ENCODE measurements at places on chromosomes 1 and 21. TPM values are rescaled to one million over a fixed set of nuclear protein-coding genes. Genes with fewer than 3 reads are reported as not detected.

MTARC2 gene
- total RNA-seq = 7.0 TPM

TFF1 gene
- not detected for total RNA-seq

PRDM16 gene
- 5.0 TPM for total RNA-seq

BMP8B gene
- 1.5 TPM for total RNA-seq

ARHGEF10L gene
- total RNA-seq = 33.8 TPM

ARMH1 gene
- 5.2 TPM for total RNA-seq

KAZN gene
- total RNA-seq = 22.6 TPM

HES5 gene
- total RNA-seq = 62.8 TPM

OXCT2 gene
- total RNA-seq = 1.00 TPM

TP73 gene
- total RNA-seq = 0.36 TPM

- DNase-seq = peak; percentile 27
Measured at GRCh38 chr1:5975133-5975880, 16.9 kb downstream of the NPHP4 start.

- DNase-seq = no peak
Measured at GRCh38 chr1:29508458-29509107, 272.3 kb downstream of the PTPRU start.

DNA sequence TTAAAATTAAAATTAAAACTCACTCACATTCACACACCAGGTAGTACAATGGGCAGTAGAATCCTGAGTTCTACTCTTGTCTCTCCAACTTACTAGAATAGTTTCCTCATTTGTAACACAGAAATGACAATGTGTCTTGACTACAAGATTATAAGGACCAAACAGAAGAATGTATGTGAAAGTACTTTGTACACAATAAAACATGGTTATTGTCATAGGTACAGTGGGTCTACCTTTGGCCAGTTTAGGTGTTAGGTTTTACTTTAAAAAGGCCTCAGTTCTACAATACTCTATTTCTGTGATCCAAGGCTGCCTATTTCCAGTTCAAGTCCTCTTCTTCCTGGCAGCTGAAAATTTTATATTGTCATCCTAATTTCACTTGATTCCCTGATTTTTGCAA, 50.2 kb downstream of the LUZP1 start:
- no peak for DNase-seq

DNA sequence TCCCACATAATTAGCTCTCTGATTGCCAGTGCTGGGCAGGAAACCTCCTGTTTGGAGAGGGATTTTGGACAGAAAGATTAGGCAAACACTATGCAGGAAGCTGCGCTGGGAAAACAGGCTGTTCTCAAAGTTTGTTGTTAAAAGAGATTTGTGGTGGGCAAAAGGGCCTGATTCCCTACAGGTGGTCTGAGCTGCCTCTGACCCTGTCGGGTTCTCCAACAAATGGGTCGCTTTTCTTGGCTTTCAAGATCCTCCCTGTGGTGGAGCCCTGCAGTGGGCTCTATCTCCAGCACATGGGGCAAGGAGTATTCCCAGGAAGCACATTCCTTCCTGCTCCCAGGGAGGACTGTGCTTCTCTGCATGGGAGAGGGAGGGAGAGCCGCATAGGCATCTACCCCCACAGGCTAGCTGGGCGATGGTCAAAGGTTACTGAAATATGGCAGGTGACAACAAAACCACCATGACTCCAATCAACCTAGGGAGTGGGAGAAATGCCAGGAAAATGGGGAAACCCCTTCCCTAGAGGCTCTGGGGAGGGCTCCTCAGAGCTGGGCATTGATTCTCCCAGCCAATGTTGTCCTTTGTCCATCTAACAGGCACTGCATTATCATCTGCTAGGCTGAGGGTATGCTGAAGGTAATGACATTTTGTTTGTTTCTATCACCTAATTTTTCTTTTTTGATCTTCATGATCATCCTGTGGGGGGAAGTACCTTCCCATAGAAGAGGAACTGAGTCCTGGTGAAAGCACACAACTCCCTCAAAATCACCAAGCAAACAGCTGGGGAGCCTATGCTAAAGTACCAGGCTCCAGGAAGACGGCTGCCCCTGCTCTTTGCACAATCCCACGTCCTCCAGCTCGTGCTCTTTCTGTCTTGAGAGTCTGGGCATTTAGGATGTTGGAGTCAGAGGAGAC, 85.3 kb downstream of the PLXNA2 start:
- DNase-seq = no peak

DNA sequence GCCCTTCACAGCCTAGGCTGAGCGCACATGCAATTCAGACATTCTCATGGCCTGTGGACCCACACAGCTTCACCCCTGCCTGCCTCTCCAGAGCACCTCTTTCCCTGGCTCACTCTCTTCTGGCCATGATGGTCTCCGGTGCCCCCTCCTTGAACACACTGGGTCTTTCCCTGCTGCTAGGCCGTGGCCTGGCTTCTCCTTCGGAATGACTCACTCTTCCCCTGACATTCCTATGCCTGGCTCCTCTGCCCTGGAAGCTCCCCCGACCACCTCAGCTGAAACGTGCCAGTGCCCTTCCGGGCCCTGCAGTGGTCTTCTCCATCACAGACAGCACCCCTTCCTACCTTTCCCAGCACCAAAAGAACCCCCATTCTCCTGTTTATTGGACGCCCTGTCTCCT, 28.3 kb downstream of the EPHA8 start:
- no peak for DNase-seq

GRCh38 chr1:206550446-206550845, 43.1 kb downstream of the RASSF5 start:
- no peak for DNase-seq

GRCh38 chr1:242530761-242531160, 6.3 kb upstream of the PLD5 start:
- no peak for DNase-seq

- no peak for DNase-seq
Measured at GRCh38 chr1:183926983-183927382, 110.5 kb downstream of the COLGALT2 start.

DNA sequence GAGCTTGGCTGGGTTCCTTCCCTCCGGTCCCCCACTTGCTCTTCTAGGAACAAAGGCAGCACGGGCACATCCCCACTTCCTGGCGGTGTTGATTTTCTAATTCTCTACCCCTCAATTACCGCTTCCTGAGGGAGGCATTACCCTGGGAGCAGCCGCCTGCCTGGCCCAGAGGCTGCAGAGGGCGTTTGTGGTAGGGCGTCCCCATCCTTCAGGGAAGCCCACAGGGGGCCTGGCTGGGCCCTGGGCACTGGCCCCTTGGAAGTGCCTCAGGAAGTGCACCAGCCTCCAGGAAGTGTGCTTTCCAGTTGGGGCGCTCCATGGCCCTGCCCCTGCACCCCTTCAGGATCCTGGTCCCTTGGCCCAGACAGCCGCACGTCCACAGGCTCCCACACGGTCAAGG, 42.1 kb upstream of the CASZ1 start:
- no peak for DNase-seq

DNA sequence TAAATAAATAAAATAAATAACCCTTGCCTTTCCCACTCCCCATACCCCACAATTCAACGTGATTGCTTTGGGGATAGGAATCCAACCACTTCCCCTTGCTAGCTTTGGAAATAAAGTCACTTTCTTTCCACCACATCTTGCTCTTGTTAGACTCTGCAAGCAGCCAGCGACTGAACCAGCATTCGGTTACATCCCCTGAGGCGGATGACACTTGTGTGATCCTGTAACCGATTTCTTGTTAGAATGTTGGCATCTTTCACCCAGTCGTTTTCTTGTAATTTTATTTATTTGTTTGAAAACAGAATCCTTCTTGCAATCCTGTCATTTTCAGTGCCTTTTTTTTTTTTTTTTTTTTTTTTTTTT, 1.6 kb upstream of the IFNGR2 start:
- no peak for DNase-seq

DNA sequence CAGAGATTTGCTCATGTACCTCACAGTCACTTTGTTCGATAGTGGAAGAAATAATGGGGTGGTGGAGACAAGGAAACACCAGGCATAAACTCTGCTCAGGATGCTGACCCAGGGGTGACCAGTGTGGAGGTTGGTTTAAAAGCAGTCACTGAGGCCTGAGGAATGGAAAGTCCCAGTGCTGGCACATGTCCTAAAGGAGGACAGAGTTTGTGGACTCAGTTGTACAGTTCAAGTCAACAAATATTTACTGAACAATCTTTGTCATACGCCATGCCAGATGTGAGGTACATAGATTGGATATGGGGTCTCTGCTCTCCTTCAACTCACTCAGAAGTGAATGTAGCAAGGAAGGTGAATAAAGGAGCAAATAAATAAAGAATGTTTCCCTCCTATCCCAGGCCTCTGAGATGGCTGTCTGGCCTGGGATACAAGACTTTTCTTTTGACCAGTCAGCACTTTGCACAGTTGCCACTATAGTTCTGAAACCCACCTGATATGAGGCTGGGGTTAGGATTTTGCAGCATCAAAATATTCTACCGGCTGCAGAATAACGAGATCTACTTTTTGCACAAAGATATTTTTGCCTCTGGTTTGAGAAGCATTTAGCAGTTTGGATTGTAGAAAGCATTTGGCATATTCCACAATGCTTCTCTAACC, 7.9 kb upstream of the GFI1 start:
- no peak for DNase-seq

DNA sequence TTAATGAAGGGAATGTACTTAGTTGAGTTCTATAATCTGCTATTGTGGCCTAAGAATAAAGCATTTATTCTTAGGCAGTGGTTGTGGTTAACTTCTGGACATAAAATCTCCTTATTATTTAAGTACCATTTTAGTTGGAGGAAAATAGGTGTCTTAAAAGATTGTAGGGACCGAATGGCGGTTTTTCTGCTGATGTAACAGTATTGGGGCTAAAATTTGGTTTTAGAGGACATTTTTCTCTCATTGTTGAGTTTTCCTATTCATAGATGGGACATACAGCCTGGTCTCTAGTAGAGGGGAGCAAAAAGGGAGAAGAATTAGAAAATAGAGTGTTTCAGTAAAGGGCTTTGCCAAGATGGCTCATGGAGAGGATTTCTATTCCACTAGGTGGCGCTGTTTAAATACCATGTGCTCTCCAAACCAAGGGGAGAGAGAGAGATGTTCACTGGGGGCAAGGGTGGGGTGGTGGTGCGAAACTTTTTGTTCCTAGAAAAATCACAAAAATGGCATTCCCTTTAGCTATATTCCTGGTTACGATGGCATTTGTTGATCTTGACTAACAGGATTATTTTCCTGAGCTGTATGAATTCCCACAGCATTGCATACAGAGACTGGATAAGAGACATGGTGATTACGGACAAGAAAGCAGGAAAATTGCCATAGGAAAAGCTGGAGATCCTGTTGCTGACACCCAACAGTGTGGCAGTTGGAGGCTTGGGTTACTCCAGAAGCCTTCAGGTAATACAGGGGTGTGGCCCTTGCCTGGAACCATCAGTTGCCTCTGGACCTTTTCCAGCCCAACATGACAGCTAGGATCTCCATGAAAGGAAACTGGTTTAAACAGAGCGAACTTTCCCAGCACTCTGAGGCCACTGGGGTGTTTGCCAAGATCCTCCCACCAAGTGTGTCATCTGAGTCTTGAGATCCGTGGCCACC, 18.2 kb upstream of the FCGR2A start:
- peak; percentile 7 for DNase-seq

- DNase-seq = no peak
Measured at GRCh38 chr1:105544475-105544874, 1512.0 kb upstream of the PRMT6 start.

GRCh38 chr1:218182455-218182854, 102.6 kb upstream of the RRP15 start:
- DNase-seq = no peak

GRCh38 chr1:8889103-8889846, 10.8 kb upstream of the ENO1 start:
- DNase-seq = no peak

DNA sequence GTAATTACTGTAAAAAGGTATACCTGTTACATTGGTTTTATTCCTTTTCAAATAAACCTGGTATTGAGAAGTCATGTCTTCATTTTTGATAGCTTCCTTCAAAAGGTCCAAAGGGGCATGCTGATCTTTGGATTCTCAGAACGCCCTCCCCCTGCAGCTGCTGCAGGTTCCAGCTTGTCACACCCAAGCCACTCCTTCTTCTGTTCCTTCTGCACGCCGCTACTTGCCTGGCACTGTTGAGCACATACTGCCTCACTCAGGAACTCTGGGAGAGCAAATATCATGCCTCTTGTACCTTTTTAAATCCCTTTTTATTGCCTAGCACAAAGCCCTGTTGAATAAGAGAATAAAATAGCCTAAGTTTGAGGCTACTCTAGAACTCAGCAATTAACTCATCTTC, 136.9 kb downstream of the BARHL2 start:
- no peak for DNase-seq

DNA sequence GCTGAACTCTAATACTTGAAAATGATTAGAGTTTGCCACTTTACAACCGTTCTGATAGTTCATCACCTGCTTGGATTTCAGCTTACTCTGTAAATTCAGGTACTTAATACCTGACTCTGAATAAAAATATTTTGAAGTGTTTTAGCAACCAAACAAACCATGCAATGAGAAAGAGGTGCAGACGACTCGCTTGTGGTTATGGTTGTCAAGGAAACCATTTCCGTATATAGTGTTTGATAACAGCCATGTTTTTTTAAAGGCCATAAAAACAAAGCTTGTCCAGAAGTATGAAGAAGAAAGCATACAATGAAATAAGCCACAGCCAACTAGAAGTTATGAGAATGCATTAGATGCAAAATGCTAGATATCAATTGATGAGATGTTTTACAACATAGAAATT, 167.2 kb upstream of the HMCN1 start:
- DNase-seq = no peak

DNA sequence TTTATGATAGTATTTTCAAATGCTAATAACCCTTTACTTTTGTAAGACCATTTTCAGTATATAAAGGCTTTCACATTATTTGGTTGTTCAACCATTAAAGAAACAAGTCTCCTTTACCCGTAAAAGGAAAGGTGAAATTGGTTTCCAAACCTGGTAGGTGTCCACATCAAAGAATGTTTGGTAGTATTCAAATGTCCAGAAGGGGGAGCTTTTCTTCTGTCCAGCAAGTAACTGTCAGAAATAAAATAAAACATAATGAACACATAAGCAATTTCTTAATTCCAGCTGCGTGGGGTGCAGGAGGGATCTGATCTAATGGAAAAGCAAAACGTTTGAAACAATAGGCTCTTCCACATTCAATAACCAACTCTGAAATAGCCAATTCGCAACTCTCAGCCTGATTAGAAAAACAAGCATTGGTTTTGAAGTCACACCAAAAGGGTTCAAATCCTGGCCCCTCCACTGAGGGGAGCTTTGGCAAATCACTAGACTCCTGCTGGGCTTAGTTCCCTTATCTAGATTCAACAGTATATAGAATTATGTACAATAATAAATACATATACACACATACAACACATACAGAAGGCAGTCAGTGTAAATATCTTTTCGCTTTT, 11.0 kb downstream of the YIPF1 start:
- DNase-seq = peak; percentile 15

DNA sequence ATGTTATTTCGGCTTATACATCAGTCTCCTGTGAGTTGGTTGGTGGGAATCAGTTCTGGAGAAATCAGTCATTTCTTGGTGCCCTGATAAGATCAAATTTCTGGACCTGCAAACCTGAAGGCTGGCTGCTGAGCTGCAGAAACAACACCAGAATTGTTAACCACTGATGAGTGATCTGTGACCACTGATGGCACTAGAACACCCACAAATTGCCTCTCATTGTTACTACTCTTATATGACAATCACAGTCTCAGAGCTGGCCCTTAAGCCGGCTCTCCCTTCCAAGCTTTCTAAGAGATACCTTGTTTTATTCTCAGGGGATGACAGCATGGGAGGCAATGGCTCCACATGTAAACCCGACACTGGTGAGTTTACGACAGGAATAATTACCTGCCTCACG, 1.9 kb downstream of the C1orf162 start:
- DNase-seq = no peak

GRCh38 chr1:28642056-28642846, 616 bp downstream of the TAF12 start:
- DNase-seq = peak; percentile 13

GRCh38 chr1:224922404-224923164, 6.9 kb upstream of the DNAH14 start:
- DNase-seq = peak; percentile 61

Measured in cerebellum (tissue), 4 donors.